Heart left ventricle (tissue), 16 donors: ENCODE measurements at places on chromosomes 3 and 15. TPM values are rescaled to one million over a fixed set of nuclear protein-coding genes. Genes with fewer than 3 reads are reported as not detected.
A peak's percentile ranks its signal among the peaks of the same experiment; 100 is the strongest.

The ACTC1 gene
- total RNA-seq: 11,108 TPM

The ERC2 gene
- total RNA-seq: 0.16 TPM

GRCh38 chr15:58491499-58492202 lies 59.9 kb downstream of the LIPC start:
- DNase-seq: no peak

The OR5K2 gene
- total RNA-seq: not detected

- no peak for DNase-seq
Measured at GRCh38 chr3:63909431-63909830, 2.8 kb downstream of the SCAANT1 start.

- DNase-seq: no peak
Measured at GRCh38 chr3:34634939-34635338, 836.5 kb downstream of the PDCD6IP start.

DNA sequence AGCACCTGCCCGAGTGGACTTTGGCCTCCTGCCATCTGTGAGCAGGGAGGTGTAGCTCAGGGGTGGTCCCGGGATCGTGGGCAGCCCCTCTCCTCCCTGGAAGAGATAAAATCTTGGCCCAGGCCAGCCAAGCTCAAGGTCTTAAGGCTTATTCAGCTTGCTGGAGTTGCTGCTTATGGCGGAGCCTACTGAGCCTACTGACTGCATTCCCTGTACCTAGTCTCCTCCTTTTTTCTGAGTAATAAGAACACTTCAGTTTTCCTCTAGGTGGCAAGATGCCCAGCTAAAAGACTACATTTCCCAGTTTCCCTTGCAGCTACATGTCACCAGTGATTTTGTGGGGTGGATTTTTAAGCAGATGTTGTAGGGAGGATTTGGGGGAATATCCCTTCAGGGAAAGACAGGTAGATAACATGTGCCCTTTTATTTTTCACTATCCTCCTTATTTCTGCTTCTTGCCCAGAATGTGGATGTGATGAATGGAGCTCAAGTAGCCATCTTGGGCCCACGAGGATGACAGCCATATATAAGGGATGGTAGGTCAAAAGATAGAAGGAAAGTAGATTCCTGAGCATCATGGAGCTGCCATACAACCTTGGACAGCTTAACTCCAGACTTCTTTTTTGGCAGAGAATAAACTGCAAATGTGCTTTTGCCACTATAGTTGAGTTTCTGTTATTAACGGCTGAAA lies 41.4 kb upstream of the INSYN1 start:
- DNase-seq: no peak

- no peak for DNase-seq
Measured at GRCh38 chr15:97684249-97684648, 276.3 kb upstream of the ARRDC4 start.

DNA sequence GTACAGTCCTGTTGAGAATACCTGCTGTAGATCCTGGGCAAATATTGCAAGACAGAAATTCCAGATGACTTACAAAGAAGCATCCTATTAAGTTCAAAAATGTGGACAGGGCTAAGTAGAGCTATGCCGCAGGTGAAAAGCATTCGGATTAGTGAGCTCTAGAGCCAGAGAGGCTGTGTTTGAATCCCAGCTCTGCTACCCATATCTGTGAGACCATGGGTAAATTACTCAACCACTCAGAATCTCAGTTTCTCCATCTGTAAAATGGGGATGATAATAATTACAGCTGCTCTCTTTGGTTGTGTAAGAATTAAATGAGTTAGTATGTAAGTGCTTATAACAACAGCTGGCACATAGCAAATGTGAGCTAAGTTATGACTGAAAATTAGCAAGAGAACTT lies 3.9 kb downstream of the ADAMTS7 start:
- DNase-seq: no peak

DNA sequence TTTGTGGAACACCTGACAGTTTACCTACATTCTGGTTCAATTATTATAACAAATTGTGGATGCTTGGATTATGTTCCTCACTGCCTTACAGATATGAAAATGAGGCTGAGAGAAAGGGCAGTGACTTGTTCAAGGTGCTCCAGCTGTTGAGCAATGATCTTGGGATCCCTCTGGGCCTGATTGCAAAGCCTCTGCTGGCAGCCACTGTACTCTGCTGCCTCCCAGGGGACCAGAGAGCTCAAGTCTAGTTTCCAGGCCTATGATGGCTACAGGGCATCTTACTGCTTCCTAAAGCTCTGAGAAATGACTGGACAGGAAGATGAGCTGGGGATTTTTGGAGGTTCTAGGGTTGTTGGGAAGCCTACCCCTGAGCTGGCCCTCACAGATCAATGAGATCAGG lies 2.3 kb upstream of the SHC4 start:
- DNase-seq: no peak

The ALS2CL gene
- total RNA-seq: 40.7 TPM

GRCh38 chr3:173135059-173135458 lies 6.0 kb downstream of the SPATA16 start:
- no peak for DNase-seq

- no peak for DNase-seq
Measured at GRCh38 chr3:173939331-173939730, 541.8 kb downstream of the NLGN1 start.

GRCh38 chr3:124057420-124057819 lies 65.5 kb upstream of the ROPN1 start:
- DNase-seq: peak; percentile 61

The DET1 gene
- 9.7 TPM for total RNA-seq

- no peak for DNase-seq
Measured at GRCh38 chr3:4818986-4819693, 160.1 kb upstream of the BHLHE40 start.

- DNase-seq: no peak
Measured at GRCh38 chr3:126346466-126346865, 10.7 kb downstream of the KLF15 start.

GRCh38 chr3:116749388-116749787 lies 39.8 kb downstream of the TUSC7 start:
- DNase-seq: no peak

The DLEC1 gene
- 1.3 TPM for total RNA-seq

DNA sequence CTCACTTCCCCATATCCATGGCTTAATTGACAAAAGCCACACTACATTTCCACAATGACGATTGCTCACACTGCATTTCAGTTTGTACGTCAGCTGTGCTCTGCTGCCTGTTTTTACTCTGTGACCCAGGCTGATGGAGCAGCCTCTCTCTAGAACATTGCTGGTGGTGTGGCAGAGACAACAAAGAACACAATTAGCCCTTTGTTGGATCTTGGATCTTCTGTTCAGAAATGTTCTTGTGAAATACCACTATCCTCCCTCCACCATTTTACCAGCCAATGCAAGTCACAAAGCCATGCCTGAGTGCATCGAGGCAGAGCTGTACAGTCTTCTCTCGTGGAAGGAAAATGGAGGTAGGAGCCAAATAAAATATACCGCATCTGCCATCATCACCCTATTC lies 56.9 kb upstream of the TBC1D5 start:
- no peak for DNase-seq

DNA sequence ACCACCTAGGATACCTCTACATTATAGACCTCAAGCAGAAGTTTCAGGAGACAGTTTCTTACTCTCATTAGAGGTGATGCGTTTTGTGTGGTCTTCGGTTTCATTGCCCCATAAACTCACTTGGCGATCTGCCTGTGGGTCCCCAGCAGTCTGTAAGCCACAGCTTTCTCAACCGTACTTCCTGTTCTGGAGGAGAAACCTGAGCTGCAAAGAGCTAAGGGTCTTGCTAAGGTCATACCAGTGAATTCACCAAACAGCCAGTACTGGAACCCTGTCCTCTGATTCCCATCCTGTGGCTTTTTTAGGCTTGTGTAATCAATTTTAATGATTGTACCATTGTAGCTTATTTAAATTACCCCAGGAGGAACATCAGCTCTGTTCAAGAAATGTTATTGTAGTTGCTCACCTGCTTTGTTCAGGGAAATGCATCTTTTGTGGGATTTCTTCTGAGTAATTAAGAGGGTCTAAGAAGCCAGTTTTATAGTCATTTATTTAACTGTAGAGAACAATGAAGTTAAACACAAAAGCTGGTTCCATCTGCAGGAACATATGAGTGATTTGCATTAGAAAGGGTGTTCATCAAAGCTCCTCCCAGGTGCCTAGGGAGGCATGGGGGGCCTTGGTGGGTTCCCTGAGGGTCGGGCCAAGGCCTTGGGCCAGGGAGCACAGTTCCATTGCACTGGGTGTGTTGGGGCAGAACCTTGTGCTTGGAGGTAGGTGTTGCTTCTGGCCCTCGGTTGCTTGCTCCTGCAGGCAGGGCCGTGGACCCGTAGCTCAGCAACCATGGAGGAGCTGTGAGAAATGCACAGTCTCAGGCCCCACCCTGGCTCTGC lies 69.6 kb downstream of the APBA2 start:
- DNase-seq: no peak

DNA sequence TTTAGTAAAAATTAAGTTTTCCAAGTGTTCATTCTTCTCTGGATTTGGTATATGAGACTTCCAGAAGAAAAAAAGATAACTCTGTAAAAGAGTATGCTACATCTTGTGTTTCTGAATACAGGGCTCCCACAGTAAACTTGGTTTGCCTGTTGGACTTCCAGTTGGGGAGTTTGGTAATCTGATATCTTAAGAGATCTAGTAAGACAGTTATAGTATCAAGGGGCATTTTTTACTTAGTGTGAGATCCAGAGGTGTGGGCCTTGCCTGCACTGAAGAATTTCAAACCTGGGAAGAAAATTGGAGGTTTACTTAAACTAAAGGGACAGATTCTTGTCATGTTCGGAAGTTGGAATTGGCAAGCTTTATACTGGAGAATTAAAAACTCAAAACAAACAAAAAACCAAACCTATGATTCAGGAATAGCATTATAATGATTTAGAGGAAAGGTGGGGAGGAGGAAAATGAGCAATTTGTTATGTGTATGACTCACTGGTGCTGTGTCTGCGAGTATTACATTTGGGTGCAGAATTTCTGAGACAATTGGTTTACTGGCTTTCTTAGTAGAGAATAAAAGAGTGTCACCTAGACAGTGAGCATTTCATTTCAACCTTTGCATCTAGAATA lies 58.9 kb upstream of the ULK4 start:
- no peak for DNase-seq

DNA sequence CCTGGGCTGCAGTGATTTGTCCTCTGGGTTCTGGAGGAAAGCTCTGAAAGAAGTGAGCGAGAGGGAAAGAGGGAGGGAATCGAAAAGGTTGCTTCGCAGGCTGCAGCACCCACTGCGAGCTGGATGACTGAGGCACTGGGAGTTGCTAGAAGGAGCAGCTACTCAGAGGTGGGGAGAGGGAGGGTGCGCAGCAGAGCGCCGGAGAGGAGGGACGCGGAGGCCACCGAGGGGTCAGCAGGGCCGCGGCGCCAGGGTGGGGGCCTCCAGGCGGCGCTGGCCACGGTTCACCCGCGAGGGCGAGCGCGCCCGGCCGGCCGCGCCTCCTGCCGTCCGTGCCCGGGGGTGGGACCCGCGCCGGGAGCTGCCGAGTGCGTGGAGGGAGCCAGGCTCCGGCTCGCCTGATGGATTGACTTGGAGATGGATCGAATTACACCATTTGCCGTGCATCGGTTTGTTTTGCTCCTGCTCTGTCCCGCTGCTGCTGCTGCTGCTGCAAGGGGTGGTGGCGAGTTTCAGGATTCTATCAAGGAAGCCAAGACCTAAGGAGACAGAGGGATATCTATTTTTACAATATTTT lies at the start of gene SEMA6D:
Gene SEMA6D, plus strand, starts transcription at position 470 of the 577 bp plus-strand sequence. CDS start 42,294 bp downstream, outside the sequence.
- peak; percentile 89 for DNase-seq

- no peak for DNase-seq
Measured at GRCh38 chr3:197942956-197943556, 6.9 kb upstream of the RPL35A start.

GRCh38 chr15:59138243-59138642 lies 33.3 kb downstream of the CCNB2 start:
- DNase-seq: peak; percentile 36

DNA sequence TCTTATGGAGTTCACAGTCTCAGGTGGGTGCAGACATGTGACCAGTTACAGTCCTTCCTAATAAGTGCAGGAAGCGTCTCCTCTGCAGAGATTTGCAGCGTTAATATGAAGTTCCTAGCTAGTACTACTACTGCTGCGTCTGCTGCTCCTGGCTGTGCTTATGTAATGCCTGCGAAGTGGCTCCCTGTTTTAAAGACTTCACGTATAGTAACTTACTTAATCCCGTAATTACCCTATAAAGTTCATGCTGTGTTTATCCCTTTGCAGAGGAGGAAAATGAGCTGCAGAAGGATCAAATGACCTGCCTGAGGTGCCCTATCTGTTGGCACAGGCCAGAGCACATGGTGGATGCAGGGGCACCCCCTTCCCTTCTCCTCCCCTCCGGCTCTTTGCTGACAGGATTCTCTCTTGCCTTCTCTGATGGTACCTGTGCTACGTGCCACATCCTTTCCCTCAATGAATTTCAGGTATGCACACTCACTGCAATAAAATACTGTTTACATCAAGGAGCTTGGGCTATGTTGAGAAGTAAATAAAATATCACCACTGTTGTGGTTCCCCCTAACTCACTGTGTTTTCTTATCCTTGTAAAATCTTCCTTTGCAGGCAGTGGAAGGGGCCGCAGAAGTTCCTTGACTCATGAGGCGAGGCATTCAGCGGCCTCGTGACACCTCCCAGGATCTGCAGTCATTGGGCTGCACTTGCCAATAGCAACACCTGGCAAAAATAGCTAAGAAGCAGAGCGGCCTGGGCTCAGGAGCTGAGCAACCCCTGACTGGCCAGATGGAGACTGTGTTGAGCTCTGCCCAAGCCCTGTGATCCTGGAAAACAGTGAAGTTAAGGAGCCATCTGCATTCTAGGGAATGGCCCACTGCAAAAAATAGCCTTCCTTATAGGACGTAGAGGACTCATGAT lies 188.9 kb upstream of the ATP10A start:
- DNase-seq: peak; percentile 11

- no peak for DNase-seq
Measured at GRCh38 chr3:159486580-159486979, 502.1 kb upstream of the IL12A start.

The NEK11 gene
- total RNA-seq: 2.1 TPM

GRCh38 chr3:127375151-127375930 lies 87.5 kb upstream of the PRR20G start:
- no peak for DNase-seq

GRCh38 chr15:78414621-78415250 lies 23.3 kb upstream of the IREB2 start:
- no peak for DNase-seq

The PLCB2 gene
- 4.8 TPM for total RNA-seq

DNA sequence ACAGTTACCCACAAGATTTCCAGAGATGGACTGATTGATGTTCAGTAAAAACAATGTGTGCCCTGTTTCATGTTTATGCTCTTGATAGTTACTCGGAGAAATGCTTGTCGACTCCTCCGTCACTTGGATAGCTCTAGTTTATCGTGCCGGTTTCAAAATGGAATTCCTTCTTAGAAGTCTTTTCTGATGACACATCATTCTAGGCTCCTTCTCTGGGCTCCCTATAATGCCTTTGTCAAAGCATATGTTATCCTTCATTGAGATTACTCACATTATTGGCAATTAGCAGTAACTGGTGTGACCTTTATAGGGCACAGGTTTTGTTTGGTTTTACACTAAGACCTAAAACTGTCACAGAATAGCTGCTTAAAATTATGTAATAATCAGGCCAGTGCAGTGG lies 201.8 kb downstream of the CNTN6 start:
- no peak for DNase-seq
